ENCODE measurements at places on chromosomes 16 and 17. TPM values are rescaled to one million over a fixed set of nuclear protein-coding genes. Genes with fewer than 3 reads are reported as not detected.

The BCAR1 gene
- total RNA-seq, result 17.2 TPM

The UMOD gene
- not detected for total RNA-seq

The TBC1D3G gene
- total RNA-seq, result 0.74 TPM

The KRTAP1-1 gene
- not detected for total RNA-seq

The CHST4 gene
- under 0.01 TPM for total RNA-seq

The FKBP10 gene
- total RNA-seq, result 8.4 TPM

The SNAI3 gene
- under 0.01 TPM for total RNA-seq

The CACNA1G gene
- 8.9 TPM for total RNA-seq

The CTRB2 gene
- not detected for total RNA-seq

The CIBAR2 gene
- 0.49 TPM for total RNA-seq

The KCNJ18 gene
- total RNA-seq, result not detected

The TBC1D3C gene
- total RNA-seq, result under 0.01 TPM

The OR1F1 gene
- total RNA-seq, result 0.98 TPM

The IRX3 gene
- total RNA-seq, result not detected

The MYH8 gene
- not detected for total RNA-seq

The ZNF19 gene
- total RNA-seq, result 4.9 TPM

The SLFN14 gene
- total RNA-seq, result 0.25 TPM

The LAT gene
- 0.49 TPM for total RNA-seq

The CPHXL2 gene
- not detected for total RNA-seq

The SSTR5 gene
- not detected for total RNA-seq

The LGALS9B gene
- total RNA-seq, result not detected

The ODF4 gene
- total RNA-seq, result not detected

The TMIGD1 gene
- not detected for total RNA-seq

The TAF15 gene
- total RNA-seq, result 48.2 TPM

The FOXC2 gene
- total RNA-seq, result 0.98 TPM

The POLR2C gene
- 49.9 TPM for total RNA-seq

The KRT40 gene
- total RNA-seq, result not detected

The SDR42E2 gene
- total RNA-seq, result under 0.01 TPM

The KRTAP4-4 gene
- total RNA-seq, result not detected

The CCL4L2 gene
- 2.0 TPM for total RNA-seq

The TLCD2 gene
- 0.25 TPM for total RNA-seq

The ZSCAN10 gene
- 0.49 TPM for total RNA-seq

The RTN4RL1 gene
- total RNA-seq, result 18.2 TPM

The PIMREG gene
- total RNA-seq, result 3.4 TPM

The TPSB2 gene
- not detected for total RNA-seq

The CCL5 gene
- total RNA-seq, result not detected

The CLDN6 gene
- 0.49 TPM for total RNA-seq

The AP1G1 gene
- 96.1 TPM for total RNA-seq

The DHRS7C gene
- total RNA-seq, result not detected

The TBC1D28 gene
- total RNA-seq, result not detected

The LPO gene
- total RNA-seq, result under 0.01 TPM

The LRRC46 gene
- under 0.01 TPM for total RNA-seq

The SOCS7 gene
- total RNA-seq, result 53.6 TPM

The LUC7L3 gene
- total RNA-seq, result 91.2 TPM

The BCO1 gene
- total RNA-seq, result not detected

The PYDC1 gene
- total RNA-seq, result 0.49 TPM

The GAA gene
- total RNA-seq, result 6.4 TPM

The ARHGAP27 gene
- 3.0 TPM for total RNA-seq

The HSPB9 gene
- not detected for total RNA-seq

The SEPTIN12 gene
- total RNA-seq, result not detected

The TP53TG3 gene
- not detected for total RNA-seq

The ABCC11 gene
- total RNA-seq, result 0.25 TPM

The C1QTNF8 gene
- total RNA-seq, result under 0.01 TPM

All from temporal lobe (tissue), 4 donors.